ENCODE measurements at places on chromosomes 16 and 17.
A peak's percentile ranks its signal among the peaks of the same experiment; 100 is the strongest.

GRCh38 chr17:32152130-32152529, 9.8 kb downstream of the RHOT1 start:
- DNase-seq: no peak

GRCh38 chr17:68196394-68197090, 51.3 kb upstream of the AMZ2 start:
- no peak for DNase-seq

- DNase-seq: no peak
These were observed 16.8 kb downstream of the PIRT start for GRCh38 chr17:10821054-10821453.

DNA sequence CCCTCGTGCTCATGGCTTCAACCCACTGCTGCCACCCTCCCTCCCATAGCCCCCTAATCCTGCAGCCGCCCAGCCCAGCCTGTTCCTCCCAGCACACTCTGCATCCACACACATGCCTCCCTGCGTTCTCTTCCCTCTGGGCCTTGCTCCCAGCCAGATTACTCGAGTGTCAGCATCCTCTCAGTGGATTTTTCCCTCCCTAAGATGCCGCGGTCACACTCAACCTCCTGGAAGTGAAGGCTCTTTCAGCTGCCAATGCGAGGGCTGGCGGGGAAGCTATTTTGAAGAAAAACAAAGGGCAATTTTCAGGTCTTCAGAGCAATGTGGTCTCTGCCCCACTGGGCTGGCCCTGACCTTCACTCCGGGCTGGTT, 23.2 kb upstream of the CACNG5 start:
- no peak for DNase-seq

GRCh38 chr16:50274326-50275097, 8.2 kb downstream of the ADCY7 start:
- DNase-seq: no peak

DNA sequence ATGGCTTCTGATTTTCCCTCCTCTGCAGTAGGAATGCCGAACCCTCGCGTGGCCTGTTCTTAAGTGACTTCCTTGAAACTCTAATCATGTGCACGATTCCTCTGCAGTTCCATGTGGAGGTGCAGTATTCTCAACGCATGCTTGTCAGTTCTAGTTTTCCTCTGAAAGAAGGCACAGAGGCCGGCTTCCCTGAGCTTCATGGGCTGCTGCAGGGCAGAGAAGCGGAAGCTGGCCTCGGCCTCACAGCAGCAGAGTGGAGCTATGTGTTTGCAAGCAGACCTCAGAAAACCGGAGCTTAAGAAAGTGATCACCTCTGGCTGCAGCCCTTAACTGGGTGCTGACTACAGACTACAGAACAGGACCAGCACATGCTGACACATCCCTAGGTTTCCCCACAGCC, 500.7 kb downstream of the GRIN2A start:
- no peak for DNase-seq

DNA sequence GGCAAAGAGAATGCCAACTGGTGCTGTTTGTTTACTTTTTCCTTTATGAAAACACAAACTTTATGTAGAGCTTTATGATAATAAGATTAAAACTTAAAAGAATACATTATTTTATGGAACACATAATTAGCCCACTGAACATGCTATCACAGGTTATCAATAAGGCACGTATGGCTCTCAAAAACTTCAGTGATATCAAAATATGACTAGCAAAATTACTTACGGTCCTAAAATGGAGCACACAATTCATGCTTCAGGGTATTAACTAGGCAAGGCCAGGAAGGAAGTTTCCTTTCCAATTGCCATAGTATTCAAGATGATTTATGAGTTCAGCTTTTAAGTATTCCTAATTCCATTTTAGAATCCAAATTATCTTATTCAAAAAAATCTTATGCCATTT, 3.6 kb downstream of the RNF43 start:
- DNase-seq: no peak

DNA sequence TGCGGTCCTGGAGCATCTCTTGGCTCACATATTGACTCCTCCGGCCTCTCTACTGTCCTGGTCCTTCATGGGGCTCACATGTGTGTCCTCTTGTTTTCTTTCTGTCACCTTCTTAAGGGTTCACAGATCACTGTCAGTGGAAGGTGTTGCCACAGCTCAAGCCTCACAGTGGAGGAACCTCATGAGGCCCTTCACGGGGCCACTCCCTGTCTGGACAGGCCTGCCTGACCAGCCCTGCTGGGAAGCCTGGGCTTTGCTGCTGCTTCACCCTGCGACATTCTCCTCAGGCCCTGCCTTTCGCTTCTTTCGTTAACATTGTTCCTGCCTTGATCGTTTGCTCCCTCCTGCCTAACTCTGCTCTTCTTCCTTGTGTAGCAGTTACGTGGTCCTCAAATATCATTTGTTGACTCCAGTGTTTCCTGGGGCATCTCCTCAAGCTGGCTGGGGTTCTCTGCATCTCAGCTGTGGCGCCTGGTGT, 55.9 kb downstream of the WDR45B start:
- DNase-seq: no peak

GRCh38 chr17:337866-338265, 14.7 kb downstream of the RPH3AL start:
- DNase-seq: no peak

GRCh38 chr16:86286991-86287663, 223.2 kb upstream of the FOXF1 start:
- no peak for DNase-seq

GRCh38 chr16:67104061-67104460, 5.7 kb upstream of the PHAF1 start:
- DNase-seq: peak; percentile 23

DNA sequence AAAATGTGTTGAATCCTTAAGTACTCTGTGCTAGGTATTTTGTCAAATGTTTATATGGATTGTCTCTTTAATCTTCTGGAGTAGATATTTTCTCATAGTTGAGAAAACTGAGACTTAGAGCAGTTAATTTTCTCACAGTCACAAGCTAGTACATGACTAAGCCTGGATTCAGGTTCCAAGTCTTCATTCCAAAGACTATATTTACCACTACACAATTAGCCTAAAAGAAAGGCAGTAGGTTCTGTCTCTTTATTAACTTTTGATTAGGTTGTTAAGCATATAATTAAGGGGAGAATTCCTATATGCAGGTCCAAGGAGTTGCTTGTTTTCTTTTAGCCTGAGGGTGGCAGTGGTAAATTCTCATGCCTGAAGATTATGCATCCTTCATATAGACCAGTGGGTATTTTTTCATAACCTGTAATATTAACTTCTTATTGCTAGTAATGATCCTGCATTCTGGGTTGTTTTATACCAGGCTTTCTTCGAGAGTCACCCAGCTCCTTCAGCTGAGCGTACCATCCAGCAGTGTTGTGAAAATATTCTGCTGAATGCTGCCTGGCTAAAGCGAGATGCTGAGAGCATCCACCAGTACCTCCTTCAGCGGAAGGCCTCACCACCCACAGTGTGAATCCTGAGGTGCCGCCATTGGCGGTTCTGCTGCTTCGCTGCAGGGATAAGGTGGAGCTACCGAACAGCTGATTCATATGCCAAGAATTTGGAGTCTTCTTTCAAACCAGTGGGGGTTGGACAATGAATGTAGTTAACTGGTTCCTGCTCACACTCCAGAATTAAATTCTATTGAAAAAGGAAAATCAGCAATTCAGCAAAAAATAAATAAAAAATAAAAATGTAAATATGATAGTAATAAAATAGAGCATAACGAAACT, 28.2 kb upstream of the KPNB1 start:
- peak; percentile 94 for DNase-seq

GRCh38 chr17:76013377-76013932, 12.8 kb downstream of the CDK3 start:
- DNase-seq: no peak

- no peak for DNase-seq
These were observed 5.2 kb downstream of the FAM20A start for GRCh38 chr17:68595986-68596385.

DNA sequence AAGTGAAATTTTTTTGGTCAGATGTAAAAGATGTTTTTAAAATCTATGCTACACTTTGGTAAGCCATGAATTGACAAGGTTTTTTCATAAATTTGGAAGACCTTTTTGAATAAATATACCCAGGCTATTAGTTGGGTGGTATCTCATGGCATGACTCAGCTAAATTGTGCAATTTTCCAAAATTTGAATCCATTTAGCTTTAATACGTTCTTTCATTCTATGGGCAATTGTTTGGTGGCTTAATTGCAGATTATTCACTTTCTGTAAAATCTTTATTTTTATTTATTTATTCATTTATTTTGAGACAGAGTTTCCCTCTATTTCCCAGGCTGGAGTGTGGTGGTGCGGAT, 82.8 kb upstream of the TNRC6A start:
- DNase-seq: no peak

DNA sequence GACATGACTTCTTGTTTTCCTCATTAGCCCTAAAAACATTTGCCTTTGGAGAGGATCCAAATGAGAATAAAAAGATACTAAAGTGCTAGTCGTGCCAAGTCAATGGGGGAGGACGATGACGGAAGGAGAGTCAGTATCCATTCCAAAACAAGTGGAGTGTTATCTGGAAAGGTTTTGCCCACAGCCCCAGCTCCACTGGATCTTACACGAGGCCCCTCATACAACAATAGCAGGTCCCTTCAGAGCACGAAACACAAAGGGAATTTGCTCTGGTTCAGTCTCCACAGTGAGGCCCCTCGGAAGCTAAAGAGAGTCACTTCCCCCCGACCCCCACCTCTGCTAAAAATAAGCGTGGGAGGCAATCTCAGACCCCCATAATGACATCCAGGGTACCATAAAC, 496.9 kb upstream of the ZFHX3 start:
- no peak for DNase-seq

DNA sequence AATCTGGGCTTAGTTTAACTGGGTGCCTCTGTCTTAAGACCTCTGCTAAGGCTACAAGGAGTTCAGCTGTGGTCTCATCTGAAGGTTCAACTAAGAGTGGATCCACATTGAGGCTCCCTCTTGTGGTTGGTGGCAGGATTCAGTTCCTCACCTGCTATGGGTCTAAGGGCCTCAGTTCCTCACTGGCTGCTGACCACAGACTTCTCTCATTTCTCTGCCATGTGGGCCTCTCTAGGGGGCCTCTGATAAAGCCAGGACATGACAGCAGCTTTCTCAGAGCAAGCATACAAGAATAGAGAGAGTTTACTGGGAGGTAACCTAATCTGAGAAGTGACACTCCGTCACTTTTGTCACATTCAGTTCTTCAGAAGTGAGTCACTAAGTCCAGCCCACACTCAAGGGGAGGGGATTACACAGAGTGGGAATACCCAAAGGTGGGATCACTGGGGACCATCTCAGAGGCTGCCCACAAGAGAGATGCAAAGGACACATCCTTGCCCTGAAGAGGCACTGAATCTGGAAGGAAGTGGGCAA, 19.2 kb upstream of the ABAT start:
- peak; percentile 44 for DNase-seq

GRCh38 chr17:4229627-4230541, 33.9 kb downstream of the ANKFY1 start:
- peak; percentile 97 for DNase-seq

GRCh38 chr17:70498631-70499030, 329.3 kb downstream of the KCNJ2 start:
- DNase-seq: no peak

GRCh38 chr17:77631307-77631706, 327.2 kb upstream of the TNRC6C start:
- no peak for DNase-seq

- DNase-seq: peak; percentile 53
These were observed 132.0 kb downstream of the COPRS start for GRCh38 chr17:31726980-31727427.

- DNase-seq: no peak
These were observed 11.4 kb downstream of the IGFBP4 start for GRCh38 chr17:40454613-40454995.

DNA sequence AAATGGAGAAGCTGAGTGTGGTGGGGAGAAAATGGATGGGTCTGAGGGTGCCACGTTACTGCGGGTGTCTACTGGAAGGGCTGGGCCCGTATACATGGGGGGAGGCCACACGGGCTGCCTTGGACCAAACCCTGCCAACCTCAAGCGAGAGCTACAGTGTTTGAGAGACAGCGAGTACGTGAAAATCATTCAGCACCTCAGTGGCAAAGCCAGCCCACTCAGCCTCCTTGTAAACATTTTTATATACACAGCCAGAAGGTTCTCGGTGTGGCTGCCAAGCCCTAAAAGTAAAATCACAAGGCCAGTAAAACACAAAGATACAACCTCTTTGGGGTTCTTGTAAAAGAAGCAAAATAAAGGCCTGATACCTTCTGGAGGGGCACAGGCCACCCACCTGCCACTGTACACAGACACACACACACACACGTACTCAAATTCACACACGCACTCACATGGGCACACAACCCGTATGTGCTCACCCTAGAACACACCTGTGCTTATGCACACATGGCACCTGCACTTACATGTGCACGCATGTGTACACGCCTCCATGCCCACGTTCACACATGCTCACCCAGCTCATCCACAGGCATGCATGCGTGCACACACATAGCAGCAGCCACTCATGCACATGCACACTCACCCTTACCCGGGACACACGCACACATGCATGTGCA, 102.8 kb downstream of the GSG1L start:
- DNase-seq: no peak

- DNase-seq: peak; percentile 88
These were observed 94.6 kb downstream of the RGS9 start for GRCh38 chr17:65231662-65232335.

DNA sequence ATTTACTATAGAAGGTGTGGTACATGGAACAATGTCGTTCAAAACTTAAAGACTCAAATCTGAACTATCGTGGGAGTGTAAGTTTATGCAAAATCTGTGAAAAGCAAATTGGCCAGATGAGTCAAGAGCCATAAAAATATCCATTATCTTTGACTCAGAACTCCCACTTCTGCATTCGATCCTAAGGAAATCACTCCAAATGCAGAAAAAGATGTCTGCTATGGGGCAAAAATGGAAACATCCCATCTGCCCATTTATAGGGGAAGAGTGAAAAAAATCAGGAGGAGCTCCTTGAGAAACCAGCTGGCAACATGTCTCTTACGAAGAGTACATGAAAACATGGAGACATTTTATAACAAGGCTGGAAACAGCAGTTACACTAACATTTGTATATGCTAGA, 43.6 kb upstream of the CCDC182 start:
- DNase-seq: no peak

- no peak for DNase-seq
These were observed 484.1 kb downstream of the SLC39A11 start for GRCh38 chr17:72608436-72608835.

DNA sequence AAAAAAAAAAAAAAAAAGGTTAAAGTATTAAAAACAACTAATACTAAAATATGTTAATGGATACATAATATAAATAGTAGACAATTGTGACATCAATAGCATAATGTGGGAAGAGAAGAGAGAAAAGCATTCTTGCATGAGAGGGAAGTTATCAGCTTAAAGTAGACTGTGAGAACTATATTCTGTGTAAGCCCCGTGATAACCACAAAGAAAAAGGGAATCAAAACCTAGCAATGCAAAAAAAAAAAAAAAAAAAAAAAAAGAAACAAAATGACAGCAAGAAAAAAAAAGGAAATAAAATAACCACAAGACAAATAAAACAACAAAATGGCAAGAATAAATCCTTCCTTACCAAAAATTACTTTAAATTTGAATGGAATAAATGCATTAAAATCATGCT, 39.8 kb upstream of the MYLK3 start:
- DNase-seq: no peak

- no peak for DNase-seq
These were observed 21.9 kb upstream of the CACNG1 start for GRCh38 chr17:67022451-67022810.

- DNase-seq: peak; percentile 3
These were observed 452.3 kb downstream of the CNTNAP4 start for GRCh38 chr16:76729525-76729924.

GRCh38 chr17:46163316-46163715, 29.9 kb downstream of the KANSL1 start:
- DNase-seq: no peak

- DNase-seq: no peak
These were observed 593 bp upstream of the WDR45B start for GRCh38 chr17:82648742-82649331.

All from fibroblast of upper back skin (primary cell).